ENCODE measurements at places on chromosomes 5 and 9.

DNA sequence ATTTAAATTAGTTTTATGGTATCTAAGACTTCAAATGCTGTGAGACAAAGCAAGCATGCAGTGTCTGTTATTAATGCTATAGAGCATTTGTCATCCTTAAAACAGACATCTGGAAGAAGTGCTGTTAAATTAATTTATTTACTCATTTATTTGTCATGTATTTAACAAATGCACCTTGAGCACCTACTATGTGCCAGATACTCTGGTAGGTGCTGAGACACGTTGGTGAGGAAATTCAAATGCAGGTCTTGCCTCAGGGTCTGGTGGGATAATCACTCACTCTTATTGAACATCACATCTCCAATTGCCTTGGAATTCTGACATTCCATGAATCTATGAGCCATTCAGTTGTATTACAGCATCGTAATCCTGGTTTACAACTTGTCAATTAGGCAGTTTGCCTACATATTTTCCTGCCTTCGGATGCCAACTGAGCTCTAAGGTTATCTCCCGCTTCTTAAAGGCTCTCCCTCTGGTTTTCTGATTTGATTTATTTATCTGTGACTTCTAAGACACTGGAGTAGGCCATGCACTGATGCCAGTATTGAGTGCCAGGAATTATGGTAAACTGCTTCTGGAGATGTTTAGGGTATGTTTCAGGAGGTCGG, 56.0 kb upstream of the RPS23 start:
- no peak for DNase-seq

DNA sequence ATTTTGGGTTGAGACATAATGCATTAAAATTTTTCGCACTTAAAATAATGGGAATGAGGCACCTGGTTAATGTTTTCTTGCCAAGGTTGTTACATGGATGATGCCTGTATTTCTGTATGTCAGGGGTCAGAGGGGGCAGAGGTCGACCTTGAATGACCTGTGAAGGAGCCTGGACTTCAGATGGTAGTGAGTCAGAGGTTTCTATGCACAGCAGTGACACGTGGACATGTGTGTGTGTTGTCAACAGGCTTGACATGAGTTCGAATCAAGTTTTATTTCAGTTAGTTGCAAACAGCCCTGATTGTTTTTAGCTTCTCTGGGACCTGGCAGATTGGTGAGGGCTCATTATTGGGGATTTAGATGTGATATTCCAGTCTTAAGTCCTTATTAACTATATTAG, 3.6 kb downstream of the IL5 start:
- no peak for DNase-seq

GRCh38 chr5:172782169-172783039, 11.4 kb upstream of the DUSP1 start:
- no peak for DNase-seq

- no peak for DNase-seq
Measured at GRCh38 chr5:133729800-133730199, 117.5 kb upstream of the FSTL4 start.

GRCh38 chr9:123796094-123796493, 133.8 kb downstream of the DENND1A start:
- no peak for DNase-seq

GRCh38 chr5:83475935-83476814, 4.6 kb downstream of the VCAN start:
- no peak for DNase-seq

GRCh38 chr5:132291026-132291425, 3.2 kb upstream of the SLC22A4 start:
- DNase-seq: no peak

DNA sequence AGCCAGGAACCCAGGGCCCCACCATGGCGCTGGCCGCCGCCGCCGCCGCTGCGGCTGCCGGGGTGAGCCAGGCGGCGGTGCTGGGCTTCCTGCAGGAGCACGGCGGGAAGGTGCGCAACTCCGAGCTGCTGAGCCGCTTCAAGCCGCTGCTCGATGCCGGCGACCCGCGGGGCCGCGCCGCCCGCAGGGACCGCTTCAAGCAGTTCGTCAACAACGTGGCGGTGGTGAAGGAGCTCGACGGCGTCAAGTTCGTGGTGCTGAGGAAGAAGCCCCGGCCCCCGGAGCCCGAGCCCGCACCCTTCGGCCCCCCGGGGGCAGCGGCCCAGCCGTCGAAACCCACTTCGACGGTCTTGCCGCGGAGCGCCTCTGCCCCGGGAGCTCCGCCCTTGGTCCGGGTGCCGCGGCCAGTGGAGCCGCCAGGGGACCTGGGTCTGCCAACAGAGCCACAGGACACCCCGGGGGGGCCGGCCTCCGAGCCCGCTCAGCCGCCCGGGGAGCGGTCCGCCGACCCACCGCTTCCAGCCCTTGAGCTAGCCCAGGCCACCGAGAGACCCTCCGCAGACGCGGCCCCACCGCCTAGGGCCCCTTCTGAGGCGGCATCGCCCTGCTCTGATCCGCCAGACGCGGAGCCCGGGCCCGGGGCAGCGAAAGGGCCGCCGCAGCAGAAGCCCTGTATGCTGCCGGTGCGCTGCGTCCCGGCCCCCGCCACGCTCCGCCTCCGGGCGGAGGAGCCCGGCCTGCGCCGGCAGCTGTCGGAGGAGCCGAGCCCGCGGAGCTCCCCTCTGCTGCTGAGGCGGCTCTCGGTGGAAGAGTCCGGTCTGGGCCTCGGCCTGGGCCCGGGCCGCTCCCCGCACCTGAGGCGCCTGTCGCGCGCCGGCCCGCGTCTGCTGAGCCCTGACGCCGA, 749 bp downstream of the SOWAHA start:
- DNase-seq: no peak

GRCh38 chr9:96279932-96280331, 22.0 kb downstream of the HSD17B3 start:
- DNase-seq: no peak

GRCh38 chr9:78713614-78714405, 416.9 kb downstream of the PSAT1 start:
- no peak for DNase-seq

GRCh38 chr5:179323026-179323870, 22.0 kb downstream of the ADAMTS2 start:
- DNase-seq: no peak

DNA sequence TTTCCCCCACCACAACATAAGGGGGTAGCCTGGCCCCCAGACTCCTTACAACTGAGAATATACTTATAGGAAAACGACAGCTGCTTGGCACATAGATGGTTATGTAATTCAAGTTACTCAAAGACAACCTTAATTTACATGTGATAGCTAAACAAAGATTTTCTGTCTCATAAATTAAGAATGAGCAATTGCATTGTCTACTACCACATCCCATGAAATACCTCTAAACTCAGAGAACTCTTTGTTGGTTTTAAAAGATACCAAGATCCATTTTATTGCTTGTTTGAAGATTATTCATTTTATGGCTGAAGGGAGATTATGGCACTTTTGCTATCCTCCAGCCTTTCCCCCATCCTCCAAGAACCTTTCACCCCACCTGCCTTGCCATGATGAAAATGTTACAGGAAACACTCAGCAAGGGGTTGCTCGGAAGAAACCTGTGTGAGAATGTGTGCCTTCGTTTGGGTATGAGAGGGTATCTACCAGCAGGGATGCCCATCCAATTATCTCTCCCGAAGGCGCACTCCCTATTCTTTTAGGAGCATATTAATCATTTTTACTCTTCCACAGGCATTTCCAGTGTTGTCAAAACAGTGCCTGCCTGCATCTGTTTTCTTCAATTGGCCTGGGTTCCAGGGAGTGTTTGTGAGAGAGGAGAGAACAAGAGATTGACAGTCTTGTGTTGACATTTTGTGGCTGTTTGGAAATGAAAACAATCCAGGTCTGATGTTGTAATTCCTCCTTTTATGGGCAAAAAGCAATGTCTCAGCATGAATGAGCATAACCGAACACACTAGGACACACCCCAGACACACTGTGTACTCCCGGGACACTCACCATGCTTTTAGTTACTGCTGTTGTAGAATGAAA, 208.0 kb upstream of the ANKRD55 start:
- DNase-seq: no peak

DNA sequence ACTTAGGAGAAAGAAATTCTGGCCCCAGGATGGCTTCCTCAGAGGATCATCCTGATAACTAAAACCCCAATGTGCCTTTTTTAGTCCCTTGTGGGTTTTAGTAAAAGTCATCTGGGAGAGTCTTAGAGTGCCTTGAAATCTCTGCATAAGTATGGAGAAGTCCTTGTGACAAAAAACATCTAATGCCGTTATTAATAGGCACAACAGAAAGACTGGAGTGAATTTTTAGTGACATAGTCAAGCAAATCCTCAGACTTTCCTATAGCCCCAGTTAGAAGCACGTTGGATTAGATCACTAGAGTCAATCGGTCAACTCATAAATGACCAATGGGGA, 108.2 kb upstream of the MPDZ start:
- no peak for DNase-seq

GRCh38 chr9:12956261-12956660, 181.4 kb downstream of the LURAP1L start:
- no peak for DNase-seq

DNA sequence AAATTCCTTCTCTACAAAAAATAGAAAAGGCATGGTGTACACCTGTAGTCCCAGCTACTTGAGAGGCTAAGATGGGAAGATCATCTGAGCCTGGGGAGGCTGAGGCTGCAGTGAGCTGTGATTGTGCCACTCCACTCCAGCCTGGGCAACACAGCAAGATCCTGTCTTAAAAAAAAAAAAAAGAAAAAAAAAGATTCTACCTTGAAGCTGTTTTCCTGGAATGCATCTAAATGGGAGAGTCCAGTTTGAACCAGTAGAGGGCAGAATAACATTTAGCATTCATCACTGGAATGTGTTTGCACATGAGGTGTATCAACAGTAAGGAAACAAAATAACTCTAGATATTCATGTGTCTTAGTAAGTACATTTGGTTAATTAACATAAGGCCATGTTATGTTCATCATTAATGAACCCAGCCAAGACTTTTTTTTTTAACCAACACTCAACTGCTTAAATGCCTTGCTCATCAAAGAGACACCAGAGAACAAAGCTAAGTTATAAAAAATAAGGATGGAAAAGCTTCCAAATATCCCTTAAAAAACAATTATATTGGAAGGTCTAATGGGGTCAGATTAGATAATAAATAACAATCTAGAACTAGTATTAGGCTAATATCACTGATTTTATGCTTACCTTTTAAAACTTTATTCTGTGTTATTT, 16.1 kb downstream of the IFNE start:
- no peak for DNase-seq

Measured in stimulated activated CD4-positive, alpha-beta T cell treated with anti-CD3 and anti-CD28 coated beads, Interleukin-4, amount 100 ng/mL, for 48 hours (primary cell).